ENCODE measurements at places on chromosomes 2 and 18. TPM values are rescaled to one million over a fixed set of nuclear protein-coding genes. Genes with fewer than 3 reads are reported as not detected.

The GPR148 gene
- not detected for polyA plus RNA-seq

The PARD6G gene
- polyA plus RNA-seq, result 5.9 TPM

The TUBA4B gene
- polyA plus RNA-seq, result not detected

The CENPA gene
- polyA plus RNA-seq, result 0.53 TPM

The PTGR3 gene
- polyA plus RNA-seq, result 23.9 TPM

The COL6A3 gene
- 412 TPM for polyA plus RNA-seq

The KCNF1 gene
- 0.68 TPM for polyA plus RNA-seq

The CFAP65 gene
- polyA plus RNA-seq, result not detected

The NGEF gene
- polyA plus RNA-seq, result 4.2 TPM

The MROH2A gene
- polyA plus RNA-seq, result 7.3 TPM

- no peak for DNase-seq
Measured at GRCh38 chr2:219399716-219400478, 12.2 kb upstream of the DNPEP start.

- DNase-seq, result no peak
Measured at GRCh38 chr2:232315049-232315922, 63.3 kb upstream of the ALPP start.

GRCh38 chr2:239895669-239896068 is 129.5 kb downstream of the NDUFA10 start:
- DNase-seq, result no peak

GRCh38 chr2:75560022-75560767 is 544 bp downstream of the EVA1A start:
- no peak for DNase-seq

DNA sequence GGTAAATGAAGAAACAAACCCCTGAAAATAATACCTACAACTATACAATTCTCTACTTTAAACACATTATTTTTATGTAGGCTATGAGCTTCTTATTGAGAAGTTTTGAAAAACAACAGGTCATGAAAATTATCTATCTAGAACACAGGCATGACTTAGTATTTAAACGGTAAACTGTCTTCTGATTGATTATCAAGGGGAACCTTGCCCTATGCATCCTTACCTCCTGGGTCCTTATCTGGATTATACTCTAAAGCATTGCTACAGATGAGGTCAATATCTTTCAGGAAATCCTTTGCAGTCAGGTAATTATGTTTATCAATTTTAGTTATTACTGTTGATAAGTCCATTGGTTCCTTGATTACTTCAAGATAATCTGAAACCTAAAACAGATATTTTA is 144.3 kb downstream of the ATAD2B start:
- no peak for DNase-seq

GRCh38 chr2:96154506-96155380 is 9.5 kb upstream of the DUSP2 start:
- no peak for DNase-seq

GRCh38 chr2:127397568-127398238 is 9.9 kb upstream of the MAP3K2 start:
- no peak for DNase-seq

GRCh38 chr2:176415937-176416499 is 146.8 kb downstream of the MTX2 start:
- DNase-seq, result no peak

GRCh38 chr18:29711932-29712331 is 1330.6 kb downstream of the DSC3 start:
- DNase-seq, result no peak

GRCh38 chr18:46034230-46034629 is 37.8 kb downstream of the PSTPIP2 start:
- DNase-seq, result no peak

GRCh38 chr2:138329162-138329561 is 172.4 kb upstream of the SPOPL start:
- no peak for DNase-seq

DNA sequence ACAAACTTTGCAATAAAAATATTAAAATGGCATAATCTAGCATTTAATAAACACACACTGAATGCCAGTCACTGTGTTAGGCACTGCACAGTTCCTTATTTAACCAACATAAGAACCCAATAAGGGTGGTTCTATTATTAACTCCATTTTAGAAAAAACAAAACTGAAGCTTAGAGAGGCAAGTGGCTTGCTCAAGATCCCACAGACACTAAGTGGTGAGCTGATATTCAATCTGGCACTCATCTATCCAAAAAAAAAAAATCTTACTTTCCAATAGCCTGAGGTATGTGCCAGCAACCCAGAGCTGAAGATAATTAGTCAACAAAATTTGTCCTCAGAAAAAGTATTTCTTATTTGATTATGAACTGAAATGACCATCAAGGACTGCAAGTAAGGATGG is 799 bp downstream of the CYTIP start:
- no peak for DNase-seq

DNA sequence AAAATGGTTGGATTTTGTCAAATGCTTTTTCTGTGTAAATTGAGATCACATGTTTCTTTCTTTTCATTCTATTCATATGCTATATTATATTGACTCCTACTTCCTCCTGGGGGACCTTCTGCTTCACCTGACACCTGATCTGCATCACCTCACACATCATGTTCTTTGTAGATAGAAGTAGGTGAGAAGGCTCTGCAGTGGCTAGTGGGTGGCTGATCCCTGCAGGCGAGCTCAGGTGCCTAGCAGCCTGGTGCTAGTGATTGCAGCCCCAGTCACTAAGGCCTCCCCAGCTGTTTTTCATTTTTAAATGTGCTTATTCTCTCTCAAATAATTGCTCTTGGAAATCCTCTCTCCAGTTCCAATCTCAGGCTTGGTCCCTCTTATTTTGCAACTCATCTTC is 33.6 kb downstream of the MC4R start:
- DNase-seq, result no peak

GRCh38 chr2:26118682-26119081 is 54.2 kb upstream of the GAREM2 start:
- DNase-seq, result no peak

DNA sequence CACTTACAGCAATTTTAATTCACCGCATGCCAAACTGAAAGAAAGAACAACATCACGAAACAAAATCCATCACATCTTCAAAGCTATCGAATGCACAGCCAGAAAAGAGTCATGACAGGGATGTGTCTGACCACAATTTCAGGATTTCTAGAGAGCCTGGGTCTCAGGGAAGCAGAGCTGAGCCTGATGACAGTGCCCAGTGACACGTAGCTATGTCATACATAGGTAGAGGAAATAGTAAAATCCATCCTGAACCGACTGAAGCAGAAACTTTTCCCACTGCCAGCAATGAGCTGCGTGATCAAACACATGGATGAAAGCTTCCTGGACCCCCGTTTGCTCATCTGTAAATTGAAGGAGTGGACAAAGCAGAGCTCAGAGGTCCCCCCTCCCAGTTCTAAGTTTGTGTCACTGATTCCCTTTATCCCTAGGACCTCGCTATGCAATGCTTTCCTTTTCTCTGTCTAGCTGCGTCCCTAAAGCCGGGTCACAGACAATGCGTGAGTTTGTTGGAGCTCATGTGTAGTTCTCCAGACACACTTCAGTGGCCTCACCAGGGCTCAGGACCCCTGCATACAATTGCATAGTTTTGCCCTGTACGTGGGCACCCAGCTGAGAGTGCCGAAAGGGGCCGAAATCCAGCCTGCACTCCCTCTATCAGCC is 37.6 kb downstream of the CCBE1 start:
- DNase-seq, result no peak

- DNase-seq, result no peak
Measured at GRCh38 chr18:46469186-46469915, 187.7 kb downstream of the LOXHD1 start.

DNA sequence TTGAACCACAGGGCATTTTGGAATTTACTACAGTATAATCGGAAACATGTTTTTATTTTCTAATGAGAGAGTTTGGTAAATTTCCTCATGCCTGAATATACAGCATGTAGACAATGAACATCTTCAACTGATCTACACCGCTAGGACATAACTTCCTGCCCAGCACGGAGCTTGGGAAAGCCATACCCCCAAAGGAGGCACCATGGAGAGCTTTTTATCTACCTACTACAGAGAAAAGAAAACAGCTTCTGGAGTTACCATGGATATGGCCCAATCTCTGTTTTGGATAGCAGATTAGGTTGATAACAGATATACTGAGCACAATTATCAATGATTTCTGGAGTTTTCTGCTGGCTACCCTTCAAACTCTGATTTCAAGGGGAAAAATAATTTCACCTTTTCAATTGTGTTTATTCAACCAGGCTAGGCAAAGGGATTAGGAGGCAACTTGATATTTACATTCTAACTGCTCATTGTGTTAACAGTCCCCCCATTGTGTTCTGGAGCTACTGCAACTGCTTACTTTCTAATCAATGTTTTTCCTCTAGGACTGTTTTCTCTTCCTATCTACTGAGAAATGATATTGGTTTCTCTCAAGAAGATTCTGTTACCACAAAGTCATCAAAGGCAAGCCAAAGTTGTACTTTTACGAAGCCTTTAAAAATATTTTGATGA is 123.0 kb upstream of the ARHGAP28 start:
- DNase-seq, result no peak

- no peak for DNase-seq
Measured at GRCh38 chr2:218295029-218295428, 2.7 kb upstream of the TMBIM1 start.

- no peak for DNase-seq
Measured at GRCh38 chr2:29619689-29620088, 301.7 kb downstream of the ALK start.

- DNase-seq, result no peak
Measured at GRCh38 chr2:197237291-197238042, 73.1 kb downstream of the ANKRD44 start.
